ENCODE measurements at places on chromosomes 7 and 10. TPM values are rescaled to one million over a fixed set of nuclear protein-coding genes. Genes with fewer than 3 reads are reported as not detected.

DNA sequence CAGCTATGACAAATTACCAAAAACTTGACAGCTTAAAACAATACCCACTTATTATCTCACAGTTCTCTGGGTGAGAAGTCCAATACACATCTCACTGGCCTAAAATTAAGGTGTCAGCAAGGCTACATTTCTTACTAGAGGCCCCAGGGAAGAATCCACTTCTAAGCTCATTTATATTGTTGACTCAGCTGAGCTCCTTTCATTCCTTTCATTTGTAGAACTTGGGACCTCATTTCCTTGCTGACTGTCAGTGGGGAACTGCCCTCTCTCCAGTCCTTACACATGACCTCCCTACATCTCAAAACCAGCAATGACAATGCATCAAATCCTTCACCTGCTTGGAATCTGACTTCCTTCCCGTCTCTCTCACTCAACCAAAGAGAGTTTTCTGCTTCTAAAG, 240.3 kb downstream of the IPMK start:
- H3K4me3 ChIP-seq: no peak overlapping the region
- H3K4me1 ChIP-seq: peaks cover 52% of the 10 kb centered on the region
- no peaks in the 10 kb centered on the region for H3K27me3 ChIP-seq
- DNase-seq: no peak
- peak overlapping the region; percentile 60 for H3K27ac ChIP-seq

DNA sequence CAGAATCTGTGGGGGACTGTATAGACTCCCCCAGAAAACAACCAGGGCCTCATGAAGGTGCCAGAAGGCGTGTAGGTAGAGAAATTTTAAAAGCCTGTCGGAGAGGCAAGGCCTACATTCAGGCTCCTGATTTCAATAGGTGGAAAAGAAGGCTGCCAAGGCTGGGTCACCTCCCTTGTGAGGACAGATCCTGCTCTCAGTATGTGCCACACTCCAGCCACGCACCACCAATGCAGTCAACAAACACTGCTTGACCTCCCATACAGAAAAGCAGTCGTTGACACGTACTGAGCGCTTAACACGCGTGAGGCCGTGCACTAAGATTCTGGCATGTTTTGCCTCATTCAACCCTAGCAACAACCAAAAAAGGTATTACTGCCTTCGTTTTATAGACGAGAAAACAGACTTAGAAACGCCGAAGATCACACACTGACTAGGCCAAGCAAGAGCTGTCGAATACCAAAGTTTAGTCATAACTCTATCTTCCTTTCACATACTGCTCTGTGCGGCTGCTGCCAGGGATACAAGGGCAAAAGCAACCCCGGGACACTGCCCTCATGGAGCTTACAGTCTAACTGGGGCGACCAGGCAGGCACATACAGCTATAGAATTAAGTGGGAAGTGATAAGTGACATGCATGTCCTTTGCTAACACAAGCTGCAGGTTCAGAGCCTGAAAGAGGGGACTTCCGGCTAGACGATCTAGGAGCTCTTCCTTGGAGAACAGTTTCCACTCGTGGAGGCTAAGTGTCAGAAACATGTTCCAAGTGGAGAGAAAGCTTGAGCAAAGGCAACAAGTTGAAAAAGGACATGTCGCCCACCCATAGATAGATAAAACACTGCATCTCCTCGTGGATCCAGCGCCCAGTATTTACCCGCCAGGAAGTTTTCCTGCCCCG, 797 bp upstream of the NKX2-3 start:
- DNase-seq: no peak
- H3K27me3 ChIP-seq: peaks cover 100% of the 10 kb centered on the region
- H3K27ac ChIP-seq: no peak overlapping the region
- no peaks in the 10 kb centered on the region for H3K36me3 ChIP-seq
- H3K4me1 ChIP-seq: peaks cover 10% of the 10 kb centered on the region

The OR2A7 gene
- total RNA-seq: not detected

GRCh38 chr10:21196822-21197395, 299.8 kb upstream of the NEBL start:
- DNase-seq: no peak
- no peaks in the 10 kb centered on the region for H3K36me3 ChIP-seq
- no peak overlapping the region for H3K4me3 ChIP-seq
- no peak overlapping the region for H3K27ac ChIP-seq
- no peaks in the 10 kb centered on the region for H3K4me1 ChIP-seq

The NKX1-2 gene
- total RNA-seq: not detected

The STK17A gene
- total RNA-seq: 49.5 TPM

DNA sequence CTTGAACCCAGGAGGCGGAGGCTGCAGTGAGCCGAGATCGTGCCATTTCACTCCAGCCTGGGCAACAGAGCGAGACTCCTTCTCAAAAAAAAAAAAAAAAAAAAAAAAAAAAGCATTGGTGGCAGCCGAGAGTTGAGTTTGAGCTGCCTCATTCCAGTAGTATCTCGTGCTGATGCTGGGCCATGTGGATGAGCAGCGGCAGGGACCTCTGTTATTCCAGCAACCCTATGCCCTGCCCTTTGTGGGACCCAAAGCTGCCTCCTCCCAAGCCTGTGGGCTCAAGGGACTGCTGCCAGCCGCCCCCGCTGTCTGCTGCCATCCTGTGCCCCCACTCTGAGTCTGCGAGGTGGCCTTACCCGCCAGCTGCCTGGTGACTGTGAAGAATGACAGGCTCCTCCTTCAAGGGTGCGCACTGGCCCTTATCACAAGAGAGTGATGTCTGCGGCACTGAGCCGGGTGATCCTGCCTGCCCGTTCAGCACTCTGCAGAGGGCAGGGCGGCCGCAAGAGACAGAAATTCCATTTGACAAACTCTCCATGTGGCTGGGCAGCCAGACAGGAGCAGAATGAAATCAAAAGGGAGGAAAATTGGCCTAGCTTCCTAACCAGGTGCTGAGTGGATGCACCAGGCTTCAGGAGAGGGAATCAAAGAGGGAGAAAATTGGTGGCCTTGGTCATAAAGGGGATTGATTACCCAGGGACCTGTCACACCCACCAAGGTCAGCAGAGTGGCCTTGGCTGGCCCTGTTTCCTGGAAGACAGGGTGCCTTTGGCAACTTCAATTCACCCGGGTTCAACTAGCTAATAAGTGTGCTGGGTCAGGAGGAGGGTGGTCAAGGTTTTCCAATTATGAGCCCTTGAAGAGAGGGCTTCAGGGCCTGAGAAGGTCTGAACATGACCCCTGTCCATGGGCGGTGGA, 65.3 kb upstream of the ZMIZ1 start:
- H3K4me3 ChIP-seq: no peak overlapping the region
- H3K27me3 ChIP-seq: no peaks in the 10 kb centered on the region
- no peak overlapping the region for H3K27ac ChIP-seq
- H3K4me1 ChIP-seq: peaks cover 9% of the 10 kb centered on the region
- H3K36me3 ChIP-seq: no peaks in the 10 kb centered on the region

- no peak overlapping the region for H3K4me3 ChIP-seq
- H3K4me1 ChIP-seq: peaks cover 39% of the 10 kb centered on the region
- peak; percentile 69 for DNase-seq
- H3K36me3 ChIP-seq: peaks cover 36% of the 10 kb centered on the region
- H3K27ac ChIP-seq: peak overlapping the region; percentile 90
Observed at GRCh38 chr10:102815790-102816549, 21.2 kb downstream of the CYP17A1 start.

- peak; percentile 24 for DNase-seq
- H3K27me3 ChIP-seq: peaks cover 25% of the 10 kb centered on the region
- no peaks in the 10 kb centered on the region for H3K4me1 ChIP-seq
- H3K36me3 ChIP-seq: no peaks in the 10 kb centered on the region
- no peak overlapping the region for H3K4me3 ChIP-seq
Observed at GRCh38 chr10:120336911-120337540, 120.0 kb upstream of the PLPP4 start.

The NEBL gene
- 0.66 TPM for total RNA-seq

- H3K4me3 ChIP-seq: no peak overlapping the region
- DNase-seq: no peak
- no peaks in the 10 kb centered on the region for H3K36me3 ChIP-seq
- H3K27me3 ChIP-seq: no peaks in the 10 kb centered on the region
Observed at GRCh38 chr10:126375926-126376554, 12.2 kb downstream of the ADAM12 start.

- no peak for DNase-seq
- peaks cover 25% of the 10 kb centered on the region for H3K4me1 ChIP-seq
Observed at GRCh38 chr10:29199339-29199738, 89.5 kb upstream of the LYZL1 start.

GRCh38 chr10:11153766-11154165, 136.1 kb downstream of the CELF2 start:
- no peaks in the 10 kb centered on the region for H3K27me3 ChIP-seq
- DNase-seq: no peak
- H3K4me3 ChIP-seq: no peak overlapping the region
- H3K4me1 ChIP-seq: no peaks in the 10 kb centered on the region
- no peaks in the 10 kb centered on the region for H3K36me3 ChIP-seq

DNA sequence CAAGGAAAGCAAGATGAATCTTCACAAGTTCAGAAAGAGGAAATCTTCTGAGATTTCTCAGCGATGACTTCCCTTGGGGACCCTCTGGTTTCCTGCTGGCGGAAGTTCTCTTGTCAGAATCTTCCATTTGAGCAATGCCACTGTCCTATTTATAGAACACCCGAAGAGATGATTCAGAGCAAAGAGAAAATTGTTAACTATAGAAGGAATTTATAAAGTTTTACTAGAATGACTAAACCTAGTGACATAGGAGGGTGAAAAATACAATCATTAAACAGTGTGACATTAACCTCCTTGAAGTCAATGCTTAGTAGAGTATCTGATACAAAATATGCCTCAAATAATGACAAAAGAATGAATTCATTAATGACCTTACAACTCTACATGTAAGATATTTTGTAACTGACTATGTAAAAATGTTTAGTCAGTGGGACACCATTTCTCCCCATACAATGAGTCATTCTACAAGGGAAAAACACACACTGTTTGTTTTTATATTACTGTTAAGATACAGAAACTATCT, 206.5 kb upstream of the CNTNAP2 start:
- no peak for DNase-seq
- no peaks in the 10 kb centered on the region for H3K36me3 ChIP-seq

DNA sequence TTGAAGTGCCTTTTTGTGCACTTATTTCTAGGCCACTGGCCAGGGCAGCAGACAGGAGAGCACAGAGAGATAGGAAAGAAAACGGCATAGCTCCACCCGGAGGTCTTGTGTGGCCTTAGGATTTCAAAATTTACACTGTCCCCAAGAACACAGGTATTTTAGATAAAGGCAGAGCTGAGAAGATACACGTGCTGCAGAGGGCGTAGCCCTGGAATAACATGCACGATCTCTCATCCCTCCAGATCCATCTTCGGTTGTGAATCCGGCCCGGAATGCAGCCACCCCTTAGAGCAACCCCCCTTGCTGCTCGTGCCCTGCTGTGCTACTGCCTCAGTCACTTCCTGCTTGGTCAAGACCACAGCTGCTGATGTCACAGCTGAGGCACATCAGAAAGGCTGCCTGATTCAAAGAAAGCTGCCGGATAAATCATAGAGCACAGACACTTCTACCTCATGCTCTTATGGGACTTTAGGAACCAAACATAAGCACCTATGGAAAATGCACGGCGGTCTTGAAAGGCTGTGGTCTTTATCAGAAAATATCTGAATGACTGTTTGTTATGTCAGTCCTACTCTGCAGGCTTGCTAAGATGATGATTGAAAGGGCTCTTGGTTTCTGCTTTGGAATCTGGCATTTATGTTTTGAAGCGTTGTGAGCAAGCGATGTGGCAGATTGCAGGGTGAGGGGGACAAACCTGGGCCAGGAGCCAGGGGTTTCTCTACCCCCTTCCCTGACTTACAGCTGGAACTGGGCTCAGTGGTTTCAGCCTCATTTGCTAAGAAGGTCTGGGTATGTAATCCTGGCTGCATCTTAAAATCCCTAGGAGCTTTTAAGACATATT, 152.0 kb downstream of the SVIL start:
- H3K27me3 ChIP-seq: no peaks in the 10 kb centered on the region
- no peak overlapping the region for H3K4me3 ChIP-seq
- peak overlapping the region; percentile 43 for H3K27ac ChIP-seq
- H3K36me3 ChIP-seq: peaks cover 17% of the 10 kb centered on the region
- DNase-seq: peak; percentile 77
- H3K4me1 ChIP-seq: peaks cover 12% of the 10 kb centered on the region

DNA sequence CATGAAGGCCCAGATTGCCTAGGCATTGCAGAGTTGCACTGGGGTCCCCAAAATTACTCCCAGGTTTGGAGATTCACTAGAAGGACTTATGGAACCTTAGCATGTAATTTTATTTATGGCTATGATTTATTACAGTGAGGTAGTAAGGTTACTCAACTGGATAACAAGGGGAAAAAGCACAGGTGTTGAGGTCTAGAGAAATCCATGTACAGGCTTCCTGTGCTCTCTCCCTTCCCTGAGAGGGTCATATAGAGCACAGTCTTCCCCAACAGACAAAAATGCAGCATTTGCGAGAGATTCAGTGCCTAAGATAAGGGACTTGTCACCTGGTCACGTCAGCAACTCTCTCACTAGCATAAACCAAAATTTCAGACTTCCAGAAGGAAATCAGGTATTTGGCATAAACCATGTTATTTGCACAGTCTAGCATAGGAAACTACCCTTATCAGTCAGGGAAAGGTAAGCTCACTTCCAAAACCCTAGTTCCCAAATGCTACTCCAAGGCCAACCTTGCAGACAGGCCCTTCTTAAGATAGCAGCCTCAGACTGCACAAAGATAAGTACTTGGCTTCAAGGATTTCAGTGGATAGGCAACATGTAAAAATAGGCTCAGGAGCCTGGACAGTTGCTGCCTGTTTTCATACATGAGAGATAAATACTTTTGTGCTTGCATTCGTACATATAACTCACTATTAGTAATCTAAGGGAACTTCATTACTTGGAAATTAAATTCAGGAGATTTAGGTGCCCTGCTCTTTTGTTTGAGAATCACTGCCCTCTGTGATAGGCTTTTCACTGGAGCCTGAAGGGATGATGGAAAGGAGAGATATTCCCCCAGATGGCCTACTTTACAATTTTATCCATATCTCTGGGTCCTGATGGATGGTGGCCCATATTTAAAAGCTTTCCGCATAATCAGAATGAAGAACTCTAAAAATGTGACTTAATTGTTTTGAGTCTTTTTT, 378.4 kb upstream of the LRGUK start:
- no peak overlapping the region for H3K27ac ChIP-seq
- no peak overlapping the region for H3K4me3 ChIP-seq
- no peaks in the 10 kb centered on the region for H3K27me3 ChIP-seq
- no peaks in the 10 kb centered on the region for H3K36me3 ChIP-seq

DNA sequence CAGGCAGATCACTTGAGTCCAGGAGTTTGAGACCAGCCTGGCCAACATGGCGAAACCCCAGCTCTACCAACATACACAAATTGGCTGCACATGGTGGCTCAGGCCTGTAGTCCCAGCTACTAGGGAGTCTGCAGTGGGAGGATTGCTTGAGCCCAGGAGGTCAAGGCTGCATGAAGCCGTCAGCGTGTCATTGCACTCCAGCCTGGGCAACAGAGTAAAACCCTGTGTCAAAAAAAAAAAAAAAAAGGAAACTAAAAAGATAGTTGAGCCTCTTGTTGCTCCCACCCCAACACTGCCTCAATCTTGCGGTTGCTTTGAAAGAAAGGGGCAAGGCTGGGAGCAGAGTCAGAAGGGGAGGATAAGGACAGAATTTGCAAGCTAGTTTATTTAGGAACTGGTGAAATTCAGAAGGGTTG, 69.9 kb downstream of the SYPL1 start:
- DNase-seq: no peak
- H3K27ac ChIP-seq: no peak overlapping the region
- H3K27me3 ChIP-seq: peaks cover 4% of the 10 kb centered on the region
- H3K4me3 ChIP-seq: no peak overlapping the region
- H3K36me3 ChIP-seq: no peaks in the 10 kb centered on the region
